ENCODE measurements at places on chromosomes 7 and 10.
A peak's percentile ranks its signal among the peaks of the same experiment; 100 is the strongest.

DNA sequence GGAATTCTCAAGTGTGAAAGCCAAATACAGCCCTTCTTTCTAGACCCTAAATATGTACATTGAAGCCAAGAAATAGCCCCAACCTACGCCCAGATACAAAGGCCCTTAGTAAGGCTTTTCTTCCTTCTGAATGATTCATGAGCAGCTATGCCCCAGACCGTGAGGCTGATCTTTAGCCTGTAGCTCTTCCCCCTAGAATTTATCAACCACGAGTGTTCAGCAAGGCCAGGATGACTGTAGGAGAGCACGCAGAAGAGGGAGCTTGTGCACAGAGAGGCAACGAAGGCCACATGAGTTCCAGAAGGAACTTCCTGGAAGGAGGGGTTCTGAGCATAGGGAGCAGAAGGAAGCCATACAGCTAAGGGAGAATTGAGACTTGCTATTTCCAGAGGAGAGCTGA lies 53.0 kb upstream of the HABP2 start:
- DNase-seq, result no peak

DNA sequence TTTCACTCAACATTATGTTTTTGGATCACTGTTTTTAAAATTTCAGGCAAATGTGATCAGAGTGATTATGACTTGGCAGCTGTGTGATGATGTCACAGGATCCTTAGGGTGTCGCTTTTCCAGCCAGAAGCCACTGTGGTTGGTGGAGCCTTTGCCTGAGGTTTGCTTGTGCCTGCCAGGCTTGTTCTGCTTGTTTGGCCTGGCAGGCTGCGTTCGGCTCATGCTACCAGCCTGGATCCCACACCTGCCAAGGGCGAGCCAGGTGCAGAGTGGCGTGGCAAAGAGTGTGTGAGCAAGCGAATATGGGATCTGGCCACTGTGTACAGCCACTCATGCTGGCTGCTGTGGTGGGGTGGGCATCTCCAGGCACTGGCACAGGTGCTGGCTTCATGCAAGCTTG lies 55.7 kb downstream of the ADK start:
- no peak for DNase-seq

GRCh38 chr10:90911133-90912051 lies 9.5 kb downstream of the ANKRD1 start:
- peak; percentile 44 for DNase-seq

DNA sequence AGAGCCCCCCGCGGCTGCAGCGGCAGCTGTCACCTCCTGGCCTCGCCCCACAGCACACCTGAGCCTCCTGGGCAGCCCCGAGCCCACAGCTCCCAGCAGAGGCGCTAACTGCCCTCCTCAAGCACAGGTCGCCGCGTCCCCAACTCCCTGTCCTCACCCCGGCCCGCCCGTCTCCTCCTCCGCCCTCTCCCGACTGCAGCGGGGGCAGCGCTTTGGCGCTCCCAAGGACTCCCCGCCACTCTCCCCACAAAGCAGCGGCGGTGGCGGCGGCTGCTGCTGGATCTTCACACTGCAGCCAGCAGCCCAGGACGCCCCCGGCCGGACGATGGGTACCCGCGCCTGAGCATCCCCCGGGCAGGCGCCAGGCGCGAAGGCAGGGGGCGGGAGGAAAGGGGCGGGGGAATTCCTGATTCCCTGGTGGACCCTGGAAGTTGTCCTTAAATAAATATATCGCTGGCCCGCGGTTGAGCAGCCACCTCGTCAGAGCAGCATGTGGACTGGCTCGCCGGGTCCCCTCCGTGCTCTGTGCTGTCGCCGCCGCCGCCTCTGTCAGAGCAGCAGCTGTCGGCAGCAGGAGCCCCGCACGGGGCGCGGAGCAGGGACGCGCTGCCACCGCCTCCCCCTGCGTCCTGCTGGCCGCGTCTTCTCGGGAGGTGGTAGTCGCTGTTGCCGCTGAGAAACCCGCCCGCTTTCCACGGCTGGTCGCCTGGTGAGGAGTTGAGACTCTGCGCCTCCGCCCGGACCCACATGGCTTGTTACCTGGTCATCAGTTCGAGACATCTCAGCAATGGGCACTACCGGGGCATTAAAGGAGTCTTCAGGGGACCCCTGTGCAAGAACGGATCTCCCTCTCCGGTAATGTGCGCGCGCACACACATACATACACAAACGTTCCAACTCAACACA lies at the start of gene ZNF804B:
TSS of gene ZNF804B (plus strand) at position 471 of the 906 bp plus-strand sequence. CDS start at position 748, 277 bp downstream.
- DNase-seq, result peak; percentile 24

- peak; percentile 69 for DNase-seq
Measured at GRCh38 chr7:150481186-150481920, 30.9 kb downstream of the GIMAP8 start.

- DNase-seq, result no peak
Measured at GRCh38 chr7:7185371-7185989, 3.1 kb downstream of the C1GALT1 start.

GRCh38 chr10:70698211-70698610 lies 25.9 kb downstream of the ADAMTS14 start:
- DNase-seq, result no peak

GRCh38 chr7:135217645-135218509 lies 6.6 kb upstream of the WDR91 start:
- no peak for DNase-seq

DNA sequence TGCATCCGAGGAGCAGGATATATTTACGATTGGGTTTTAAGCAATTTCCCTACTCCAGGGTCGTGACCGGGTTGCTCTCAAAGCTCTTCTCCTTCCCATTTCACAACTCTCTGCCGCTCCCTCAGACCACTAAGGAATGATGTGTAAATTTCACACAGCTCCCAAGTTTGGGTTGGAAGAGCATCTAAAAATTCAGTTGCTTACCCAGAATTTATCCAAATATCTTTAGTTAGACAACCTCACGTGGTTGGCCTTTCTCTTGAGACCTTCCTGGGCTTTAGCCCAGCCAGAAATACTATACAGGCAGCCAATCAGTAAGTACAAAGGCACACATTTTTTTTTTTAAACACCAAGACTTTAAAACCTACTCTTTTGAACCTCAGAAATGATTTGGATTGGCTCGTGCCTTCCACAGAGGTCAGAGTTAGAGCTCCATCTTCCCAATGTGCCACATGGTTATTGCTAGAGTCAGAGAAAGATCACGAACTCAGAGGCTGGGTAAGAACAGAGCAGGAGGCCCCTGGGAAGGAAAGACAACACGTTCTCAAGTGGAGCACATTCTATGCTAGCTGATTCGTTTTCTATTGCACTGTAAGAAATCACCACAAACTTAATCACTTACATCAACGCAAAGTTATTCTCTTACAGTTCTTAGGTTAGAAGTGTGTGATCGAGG lies 335.4 kb upstream of the MGMT start:
- no peak for DNase-seq

- peak; percentile 77 for DNase-seq
Measured at GRCh38 chr10:26437637-26438461, at the start of gene APBB1IP. APBB1IP (plus strand) TSS chr10:26438341; CDS start chr10:26492327, 53,986 bp downstream.

- no peak for DNase-seq
Measured at GRCh38 chr7:127245002-127245401, 7.7 kb downstream of the GRM8 start.

DNA sequence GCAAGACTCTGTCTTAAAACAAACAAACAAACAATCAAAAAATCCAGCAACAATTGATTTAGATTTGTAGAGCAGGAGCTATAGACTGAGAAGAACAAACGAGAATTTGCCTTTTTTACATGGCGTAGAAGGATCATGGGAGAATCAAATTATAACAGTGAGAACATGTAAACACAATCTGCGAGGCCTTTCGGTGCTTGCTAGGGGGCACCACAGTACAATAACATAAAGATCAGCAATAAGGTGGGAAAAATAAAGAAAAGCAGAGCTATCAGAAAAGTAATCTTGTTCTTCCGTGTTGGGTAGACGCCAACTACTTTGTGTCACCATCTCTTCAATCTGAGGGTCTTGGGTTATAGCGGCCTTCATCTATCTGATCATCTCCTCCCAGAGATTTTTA lies 82.2 kb downstream of the NOD1 start:
- DNase-seq, result no peak

DNA sequence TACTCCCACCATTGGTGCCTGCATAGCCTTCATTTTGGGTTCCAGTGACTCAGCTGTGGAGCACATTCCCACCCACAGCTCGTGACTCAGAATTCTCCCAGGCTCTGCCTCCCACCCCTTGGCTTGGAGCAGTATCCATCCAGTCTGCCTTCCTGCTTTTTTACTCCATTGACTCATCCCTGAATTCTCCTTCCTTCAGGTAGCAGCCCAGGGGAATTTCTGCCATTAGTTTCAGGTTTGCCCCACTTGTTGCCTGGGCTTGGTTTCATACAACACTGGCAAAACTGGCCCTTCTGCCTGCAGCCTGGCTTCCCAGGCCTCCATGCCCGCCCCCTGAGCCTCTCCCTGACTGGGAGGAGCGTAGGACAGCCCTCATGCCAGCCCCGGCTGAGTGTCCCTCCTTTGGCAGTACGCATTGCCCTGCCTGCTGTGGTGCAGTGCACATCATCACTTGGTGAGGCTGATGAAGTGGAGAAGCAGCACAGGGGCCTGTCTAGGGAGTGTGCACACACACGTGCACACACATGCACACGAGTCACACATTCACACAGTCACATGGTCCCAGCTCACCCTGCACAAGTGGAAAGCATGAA lies 55.0 kb downstream of the SNX10 start:
- no peak for DNase-seq

- DNase-seq, result no peak
Measured at GRCh38 chr10:126928274-126928673, 23.0 kb downstream of the DOCK1 start.

GRCh38 chr7:134613623-134614347 lies 32.9 kb upstream of the BPGM start:
- no peak for DNase-seq

- no peak for DNase-seq
Measured at GRCh38 chr10:50595785-50596184, 28.0 kb downstream of the SGMS1 start.

- DNase-seq, result no peak
Measured at GRCh38 chr10:76311752-76312636, 880.6 kb downstream of the LRMDA start.

DNA sequence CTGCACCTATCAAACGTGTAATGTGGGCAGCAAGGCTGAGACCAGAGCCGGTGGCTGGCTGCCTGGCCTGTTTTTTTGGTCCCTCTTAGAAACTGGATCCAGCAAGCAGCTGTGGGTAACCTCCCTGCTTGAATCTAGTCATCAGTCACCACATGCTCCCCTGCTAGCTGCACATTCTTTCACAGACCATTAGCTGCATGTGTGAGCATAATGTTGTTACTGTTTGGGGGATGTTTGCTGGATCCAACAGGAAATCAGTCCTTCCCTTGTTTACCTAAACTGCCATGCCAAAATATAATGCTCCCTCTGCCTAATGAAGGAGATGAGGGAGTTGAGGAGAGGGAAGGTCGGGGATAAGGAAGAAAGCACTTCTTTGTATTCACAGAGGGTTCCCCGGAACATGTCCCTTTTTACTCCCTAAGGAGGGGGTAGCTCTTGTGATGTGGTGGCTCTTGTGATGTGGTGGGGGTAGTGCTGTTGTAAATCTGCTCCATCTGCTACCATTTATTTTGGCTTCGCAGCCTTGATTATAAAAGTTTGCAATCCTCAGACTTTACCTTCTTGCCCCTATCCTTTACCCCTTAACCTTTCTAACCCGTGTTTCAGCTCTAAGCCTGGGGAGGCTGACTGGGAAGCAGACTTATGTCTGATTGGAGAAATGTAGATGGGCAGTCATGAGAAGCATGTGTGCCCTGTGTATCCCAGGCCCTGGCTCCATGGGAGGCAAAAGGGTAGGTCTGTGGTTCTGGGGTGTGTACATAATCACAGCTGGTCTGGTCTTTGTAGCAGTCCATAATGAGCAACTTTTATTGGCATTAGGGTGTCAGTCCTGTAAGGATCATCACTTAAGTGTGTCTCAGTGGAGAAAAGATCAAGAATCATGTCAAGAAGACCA lies 20.8 kb downstream of the LOXL4 start:
- no peak for DNase-seq

DNA sequence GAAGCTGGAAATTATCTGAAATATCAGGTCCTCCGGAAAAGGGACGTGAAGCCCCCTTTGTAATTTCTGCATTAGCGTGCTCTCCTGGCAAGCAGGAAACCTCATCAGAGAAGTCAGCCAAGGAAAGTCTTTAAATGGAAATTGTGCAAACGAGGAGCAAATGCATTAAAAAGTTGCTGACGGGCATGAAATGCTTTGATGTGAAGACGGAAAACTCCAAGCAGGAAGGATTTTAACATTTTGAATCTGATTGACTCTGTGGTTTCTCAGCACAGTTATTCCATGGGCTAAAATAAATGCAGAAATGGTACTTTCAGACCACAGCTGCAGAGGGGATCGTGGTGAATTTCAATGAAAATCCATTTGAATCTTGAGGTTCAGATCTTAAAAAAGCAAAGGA lies 167.8 kb downstream of the AHR start:
- no peak for DNase-seq

GRCh38 chr10:89609833-89610346 lies 35.2 kb downstream of the PANK1 start:
- no peak for DNase-seq

DNA sequence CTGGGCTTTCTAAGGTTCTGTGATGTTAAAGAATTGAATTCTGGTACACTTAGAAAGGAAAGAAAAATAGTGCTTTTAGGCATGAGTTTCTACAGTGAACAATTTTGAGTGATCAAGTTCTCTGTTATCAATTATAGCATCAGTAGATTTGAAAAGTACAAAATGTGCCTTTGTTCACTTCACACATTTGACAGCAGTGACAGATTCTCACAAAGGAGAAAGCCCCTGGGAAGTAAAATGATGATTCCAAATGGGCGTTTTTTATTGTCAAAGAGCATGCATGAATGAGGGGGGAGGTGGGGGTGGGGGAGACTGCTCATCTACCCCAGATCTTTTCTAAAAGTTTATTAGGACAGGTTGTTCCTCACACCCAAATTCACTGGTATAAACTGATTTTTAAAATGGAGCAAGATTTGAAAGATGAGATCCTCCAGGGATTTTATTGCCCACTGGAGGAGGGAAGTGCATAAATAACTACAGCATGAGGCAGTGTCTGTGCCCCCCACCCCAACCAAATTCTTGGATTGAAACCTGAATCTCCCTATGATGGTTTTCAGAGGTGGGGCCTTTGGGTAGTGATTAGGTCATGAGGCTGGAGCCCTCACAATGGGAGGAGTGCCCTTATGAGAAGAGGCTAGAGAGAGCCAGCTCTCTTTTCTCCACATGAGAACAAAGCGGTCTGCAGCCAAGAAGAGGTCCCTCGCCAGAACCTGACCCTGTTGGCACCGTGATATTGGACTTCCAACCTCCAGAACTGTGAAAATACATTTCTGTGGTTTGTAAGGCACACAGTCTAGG lies 79.5 kb downstream of the AOAH start:
- no peak for DNase-seq

- DNase-seq, result no peak
Measured at GRCh38 chr7:77765481-77765880, 32.8 kb downstream of the TMEM60 start.

- no peak for DNase-seq
Measured at GRCh38 chr7:40041456-40041855, 91.4 kb downstream of the CDK13 start.

- no peak for DNase-seq
Measured at GRCh38 chr10:132299371-132300336, 8.1 kb downstream of the STK32C start.

All from activated T-cell treated with anti-CD3 and anti-CD28 coated beads, Interleukin-2, amount 50 U/mL, for 24 hours (primary cell).